Mucosa of descending colon (tissue), 3 donors: ENCODE measurements at places on chromosomes 1 and 21.

GRCh38 chr1:8238141-8239038 lies 79.5 kb upstream of the SLC45A1 start:
- peak; percentile 70 for DNase-seq

DNA sequence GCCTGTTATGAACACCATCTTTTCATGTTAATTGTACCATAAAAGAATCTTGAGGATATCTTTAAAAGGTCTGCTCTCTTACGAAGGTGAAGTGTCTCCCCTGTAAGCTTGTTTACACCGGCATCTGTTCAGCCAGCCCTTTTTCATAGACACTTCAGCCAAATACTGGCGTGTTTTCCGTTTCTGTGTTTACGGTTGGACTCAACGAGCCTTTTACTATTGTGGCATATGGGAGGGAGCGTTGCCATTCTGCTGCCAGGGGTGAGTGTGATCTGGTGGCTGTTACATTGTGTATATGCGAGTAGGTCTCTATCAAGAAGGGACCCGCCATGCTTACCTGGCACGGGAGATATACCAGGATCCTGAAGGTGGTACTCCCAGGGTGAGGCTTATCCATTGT lies 433.8 kb downstream of the CAMTA1 start:
- DNase-seq, result no peak

GRCh38 chr1:41492341-41492848 lies 7.9 kb upstream of the EDN2 start:
- peak; percentile 60 for DNase-seq

GRCh38 chr1:98164509-98164908 lies 243.7 kb upstream of the DPYD start:
- DNase-seq, result no peak

- no peak for DNase-seq
These were observed 622.9 kb upstream of the ADGRL4 start for GRCh38 chr1:79629414-79629813.

DNA sequence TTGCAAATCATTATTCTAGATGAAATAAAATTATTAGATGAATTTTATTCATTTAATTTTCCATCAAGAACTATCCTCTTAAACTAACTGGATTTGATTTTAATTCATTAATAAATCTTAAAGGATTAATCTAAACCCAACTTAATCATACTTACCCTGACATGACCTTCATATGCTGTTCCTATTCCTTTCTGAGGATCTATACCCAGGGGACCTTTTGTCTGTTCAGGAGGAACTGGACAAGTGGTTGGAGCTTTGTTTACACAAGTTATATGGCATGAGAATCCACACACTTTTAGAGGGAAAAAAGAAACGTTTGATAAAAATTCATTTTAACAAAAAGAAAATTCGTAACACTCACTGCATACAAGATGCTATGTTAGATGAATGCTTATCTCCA lies 95.2 kb downstream of the COQ8A start:
- no peak for DNase-seq
